ENCODE measurements at places on chromosomes 5 and 9.

DNA sequence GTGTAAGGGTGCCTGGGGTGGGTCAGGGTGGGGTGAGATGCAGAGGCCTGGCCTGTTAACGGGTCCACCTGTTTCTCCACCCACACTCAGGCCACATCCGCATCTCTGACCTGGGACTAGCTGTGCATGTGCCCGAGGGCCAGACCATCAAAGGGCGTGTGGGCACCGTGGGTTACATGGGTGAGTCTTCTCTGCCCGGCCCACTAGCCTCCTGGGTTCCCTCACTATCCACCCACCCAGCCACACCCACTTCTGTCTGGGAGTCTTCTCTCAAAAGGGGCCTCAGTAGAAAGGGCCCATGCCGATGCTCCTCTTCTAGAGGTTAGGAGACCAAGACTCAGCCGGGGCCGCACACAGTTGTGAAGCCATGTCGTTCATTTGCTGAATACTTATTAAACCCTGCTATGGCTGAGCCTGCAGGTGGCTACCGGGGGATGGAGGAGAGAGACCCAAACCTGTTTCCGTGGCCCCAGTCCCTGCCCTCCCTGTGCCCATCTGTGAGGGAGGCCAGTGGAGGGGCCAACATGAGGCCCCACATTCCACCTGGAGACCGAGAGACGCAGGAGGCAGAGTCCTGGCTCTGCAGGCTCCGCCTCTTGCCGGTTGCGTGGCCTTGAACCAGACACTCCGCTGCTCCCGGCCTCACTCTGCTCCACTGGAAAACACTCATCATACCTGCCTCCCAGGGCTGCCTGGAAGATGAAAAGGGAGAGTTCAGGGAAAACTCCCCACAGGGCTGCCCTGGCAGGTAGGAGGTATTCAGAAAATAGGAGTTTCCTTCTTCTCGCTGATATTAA, 8.7 kb downstream of the GRK6 start:
- no peak for DNase-seq

- DNase-seq = no peak
Measured at GRCh38 chr5:28397502-28397941, 1359.1 kb upstream of the CDH9 start.

DNA sequence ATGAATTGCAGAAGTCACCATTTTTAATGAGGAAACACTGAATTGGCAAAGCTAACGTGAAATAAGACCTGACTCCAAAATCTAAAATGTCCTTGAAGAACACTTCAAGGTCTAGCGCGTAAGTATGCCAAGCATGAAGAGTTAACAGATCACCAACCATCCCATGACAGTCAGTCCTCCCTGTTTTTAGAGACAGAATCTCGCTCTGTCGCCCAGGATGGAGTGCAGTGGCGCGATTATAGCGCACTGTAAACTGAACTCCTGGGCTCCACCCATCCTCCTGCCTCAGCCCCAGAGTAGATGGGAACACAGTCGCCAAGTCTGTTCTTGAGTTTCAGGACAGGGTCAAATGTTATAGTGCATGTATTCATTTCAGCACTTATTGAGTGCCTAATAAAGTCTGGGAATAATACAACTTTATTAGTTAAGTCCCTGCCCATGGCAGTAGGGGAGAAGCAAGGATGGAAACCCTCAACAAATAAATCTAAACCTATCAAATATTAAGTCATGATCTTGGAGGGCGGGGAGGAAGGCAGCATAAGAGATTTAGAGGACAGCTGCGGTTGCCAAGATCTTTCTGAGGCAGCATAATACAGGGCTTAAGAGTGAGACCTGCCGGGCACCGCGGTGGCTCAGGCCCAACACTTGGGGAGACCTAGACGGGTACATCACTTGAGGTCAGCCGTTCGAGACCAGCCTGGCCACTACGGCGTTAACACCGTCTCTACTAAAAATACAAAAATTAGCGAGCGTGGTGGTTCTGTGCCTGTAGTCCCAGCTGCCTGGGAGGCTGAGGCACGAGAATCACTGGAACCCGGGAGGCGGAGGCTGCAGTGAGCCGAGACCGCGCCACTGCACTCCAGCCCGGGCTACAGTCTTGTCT, 1.1 kb downstream of the ATPSCKMT start:
- DNase-seq = no peak

- DNase-seq = no peak
Measured at GRCh38 chr9:93197670-93198069, 13.7 kb downstream of the WNK2 start.

GRCh38 chr5:136015966-136016650, 12.7 kb upstream of the TGFBI start:
- no peak for DNase-seq

GRCh38 chr9:132409828-132410528, at the start of gene CFAP77:
TSS of gene CFAP77 (plus strand) at chr9:132410211. CDS start at chr9:132410272, 61 bp downstream.
- no peak for DNase-seq

DNA sequence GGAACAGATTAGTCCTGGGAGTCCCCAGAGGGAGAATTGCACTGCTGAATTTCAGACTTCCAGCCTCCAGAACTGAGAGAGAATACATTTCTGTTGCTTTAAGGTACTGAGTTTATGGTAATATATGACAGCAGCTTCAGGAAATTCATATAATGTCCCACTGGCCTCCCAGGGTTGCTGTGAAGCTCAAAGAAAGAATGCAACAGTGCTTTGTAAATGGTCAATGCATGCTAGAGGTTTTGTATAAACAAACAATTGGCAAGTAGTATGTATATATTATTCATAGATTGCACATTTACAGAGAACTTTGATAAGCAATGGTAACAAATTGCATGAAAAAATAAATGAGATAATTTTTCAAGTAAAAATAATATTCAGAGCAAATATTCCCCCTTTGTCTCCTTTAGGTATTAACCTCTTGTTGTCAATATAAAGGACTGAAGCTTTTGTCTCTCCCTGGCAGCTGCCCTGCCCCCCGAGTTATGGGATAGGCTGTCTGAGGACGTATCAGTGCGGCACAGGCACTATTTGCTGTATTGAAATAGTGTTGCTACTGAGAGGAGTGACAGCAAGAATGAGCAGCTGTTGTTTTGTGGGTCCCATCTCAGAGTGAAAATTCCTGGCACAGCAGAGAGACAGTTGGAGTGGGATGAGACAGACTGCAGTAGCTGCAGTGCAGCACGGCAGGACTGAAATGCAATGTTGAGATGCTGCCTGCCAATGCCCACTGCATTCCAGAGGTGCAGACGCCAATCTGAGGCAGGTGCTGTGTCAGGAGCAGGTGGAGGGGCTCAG, 194.2 kb upstream of the GLRA1 start:
- DNase-seq = no peak

DNA sequence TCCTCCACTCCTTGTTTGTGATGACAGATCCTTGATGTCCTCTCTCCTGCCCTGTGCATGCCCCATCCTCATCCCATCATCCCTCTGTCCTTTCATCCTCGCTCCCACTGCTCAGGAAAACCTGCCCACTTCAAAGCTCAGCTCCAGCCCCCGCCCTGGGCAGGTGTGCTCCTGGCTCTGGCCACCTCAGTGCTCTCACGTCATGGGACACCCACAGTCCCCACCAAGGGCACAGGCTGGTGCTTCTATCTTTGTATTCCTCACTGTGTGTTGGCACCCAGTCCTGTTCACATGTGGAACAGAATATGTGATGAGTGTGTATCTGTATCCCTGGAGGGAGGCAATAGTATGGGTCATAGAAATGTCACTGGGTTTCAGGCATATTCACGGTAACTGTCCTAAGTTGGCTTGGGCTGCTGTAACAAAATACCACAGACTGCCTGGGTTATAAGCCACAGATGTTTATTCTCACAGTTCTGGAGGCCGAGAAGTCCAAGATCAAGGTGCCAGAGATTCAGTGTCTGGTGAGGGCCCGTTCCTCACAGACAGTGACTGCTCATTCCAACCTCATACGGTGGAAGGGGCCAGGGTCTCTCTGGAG, 13.5 kb downstream of the GFPT2 start:
- DNase-seq = no peak

DNA sequence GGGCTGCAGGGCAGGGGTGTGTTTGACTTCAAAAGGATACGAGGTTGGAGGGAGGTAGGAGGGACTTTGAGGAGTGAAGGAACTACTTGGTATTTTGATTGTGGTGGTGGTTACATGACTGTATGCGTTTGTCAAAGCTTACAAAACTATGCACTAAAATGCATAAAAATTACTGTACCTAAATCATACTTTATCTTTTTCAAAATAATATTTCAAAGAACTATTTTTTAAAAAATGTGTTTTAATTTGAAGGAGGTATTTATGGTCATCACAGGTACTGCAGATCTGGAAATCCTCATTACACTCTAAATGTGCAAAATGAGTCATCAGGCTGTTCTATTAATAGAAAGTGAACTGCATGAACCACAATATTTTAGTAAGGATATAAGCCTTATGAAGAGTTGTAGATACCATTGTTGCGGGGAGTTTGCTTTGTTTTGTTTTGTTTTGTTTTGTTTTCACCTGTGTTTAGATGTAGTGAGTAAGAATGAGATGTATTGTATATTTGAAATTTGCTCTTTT, 116.9 kb downstream of the ARRDC3 start:
- DNase-seq = no peak

GRCh38 chr5:69502367-69502766, 9.8 kb downstream of the OCLN start:
- DNase-seq = no peak

GRCh38 chr9:116368680-116369079, 215.1 kb downstream of the PAPPA start:
- DNase-seq = no peak

DNA sequence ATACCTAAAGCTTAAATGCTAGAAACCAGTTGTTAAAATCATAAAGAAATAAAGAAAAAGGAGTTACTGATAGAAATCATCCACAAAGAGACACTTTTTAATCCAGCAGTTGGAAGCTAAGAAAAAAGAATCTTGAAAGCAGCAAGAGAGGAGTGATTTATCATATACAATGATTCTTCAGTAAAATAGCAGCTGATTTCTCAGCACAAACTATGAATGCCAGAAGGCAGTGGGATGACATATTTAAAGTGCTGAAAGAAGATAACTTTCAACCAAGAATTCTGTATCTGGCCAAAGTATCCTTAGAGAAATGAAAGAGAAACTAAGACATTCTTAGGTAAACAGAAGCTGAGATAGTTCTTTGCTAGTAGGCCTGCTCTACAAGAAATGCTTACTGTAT, 366.0 kb downstream of the HTR1A start:
- DNase-seq = no peak

GRCh38 chr5:62256161-62257019, 49.6 kb upstream of the KIF2A start:
- DNase-seq = no peak

- DNase-seq = no peak
Measured at GRCh38 chr9:36424289-36425055, 24.4 kb upstream of the RNF38 start.

GRCh38 chr5:36653044-36653705, 46.8 kb downstream of the SLC1A3 start:
- DNase-seq = no peak

DNA sequence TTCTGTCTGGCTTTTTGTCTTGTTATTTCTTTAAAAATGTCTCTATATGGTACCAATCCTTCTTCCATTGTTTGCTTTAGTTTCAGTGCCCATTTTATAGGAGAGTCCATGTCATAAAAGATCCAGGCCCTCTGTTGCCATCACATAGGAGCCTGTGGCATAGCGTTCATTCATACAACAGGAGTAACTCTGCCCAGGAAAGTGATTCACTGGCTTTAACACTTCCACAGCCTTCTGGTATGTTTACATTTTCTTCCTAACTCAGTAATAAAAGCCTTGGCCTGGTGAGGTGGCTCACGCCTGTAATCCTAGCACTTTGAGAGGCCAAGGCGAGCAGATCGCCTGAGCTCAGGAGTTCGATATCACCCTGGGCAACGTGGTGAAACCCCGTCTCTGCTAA, 519.3 kb upstream of the PTGER4 start:
- no peak for DNase-seq

- DNase-seq = no peak
Measured at GRCh38 chr5:53915120-53915519, 354.7 kb downstream of the NDUFS4 start.

DNA sequence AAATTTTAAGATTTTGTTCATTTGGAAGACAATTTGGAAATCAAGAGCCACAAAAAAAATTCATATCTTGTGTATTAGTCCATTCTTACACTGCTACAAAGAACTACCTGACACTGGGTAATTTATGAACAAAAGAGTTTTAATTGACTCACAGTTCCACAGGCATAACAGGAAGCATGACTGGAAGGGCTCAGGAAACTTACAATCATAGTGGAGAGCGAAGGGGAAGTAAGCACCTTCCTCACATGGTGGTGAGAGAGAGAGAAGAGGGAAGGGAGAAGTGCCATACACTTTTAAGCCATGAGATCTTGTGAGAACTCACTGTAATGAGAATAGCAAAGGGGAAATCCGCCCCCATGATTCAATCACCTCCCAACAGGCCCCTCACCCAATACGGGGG, 274.4 kb downstream of the KCNN2 start:
- DNase-seq = no peak

GRCh38 chr9:79974806-79975422, 403.1 kb downstream of the TLE4 start:
- no peak for DNase-seq

DNA sequence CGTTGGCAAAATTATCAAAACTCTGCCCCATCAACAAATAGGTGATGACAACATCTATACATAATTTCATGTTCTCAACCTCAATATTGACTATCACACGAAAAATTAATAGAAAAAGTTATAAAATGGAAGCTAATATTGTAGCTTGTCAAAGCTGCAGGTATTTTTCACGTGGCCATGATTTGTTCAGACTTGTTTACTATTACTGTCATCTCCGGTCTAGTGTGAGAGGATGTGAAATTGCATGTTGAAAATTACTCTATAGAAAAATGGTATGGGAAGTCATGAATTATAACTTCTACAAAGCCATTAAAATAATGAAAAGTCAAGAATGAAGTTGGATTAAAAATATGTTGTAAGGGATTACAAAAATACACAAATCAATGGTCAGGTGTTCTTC, 385.8 kb downstream of the PTPRD start:
- no peak for DNase-seq

- no peak for DNase-seq
Measured at GRCh38 chr5:158064334-158065123, 205.6 kb upstream of the CLINT1 start.

DNA sequence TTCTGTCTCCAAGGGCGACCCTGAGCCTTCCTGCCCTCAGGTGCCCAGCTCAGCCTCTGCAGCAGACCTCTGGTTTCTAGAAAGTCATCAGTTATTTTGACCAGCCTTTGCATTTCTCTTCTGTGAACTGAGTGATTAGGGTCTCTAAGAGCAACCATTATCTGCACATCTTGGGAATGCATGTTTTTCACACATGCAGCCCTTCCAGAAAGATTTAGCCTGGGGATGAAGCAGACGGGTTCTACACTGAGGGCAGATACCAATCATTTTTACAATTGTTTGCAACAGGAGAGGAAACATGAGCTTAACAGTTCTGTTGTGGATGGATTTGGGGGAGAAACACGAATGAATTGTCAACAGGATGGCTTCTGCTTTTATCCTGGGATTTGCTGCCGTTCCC, 90.1 kb upstream of the PITX1 start:
- no peak for DNase-seq

GRCh38 chr5:118653872-118654271, 334.5 kb downstream of the DTWD2 start:
- DNase-seq = no peak

GRCh38 chr5:84718377-84718776, 333.7 kb upstream of the EDIL3 start:
- DNase-seq = no peak
